Hippocampal formation (tissue), 2 donors: ENCODE measurements at places on chromosomes 16 and 17.

DNA sequence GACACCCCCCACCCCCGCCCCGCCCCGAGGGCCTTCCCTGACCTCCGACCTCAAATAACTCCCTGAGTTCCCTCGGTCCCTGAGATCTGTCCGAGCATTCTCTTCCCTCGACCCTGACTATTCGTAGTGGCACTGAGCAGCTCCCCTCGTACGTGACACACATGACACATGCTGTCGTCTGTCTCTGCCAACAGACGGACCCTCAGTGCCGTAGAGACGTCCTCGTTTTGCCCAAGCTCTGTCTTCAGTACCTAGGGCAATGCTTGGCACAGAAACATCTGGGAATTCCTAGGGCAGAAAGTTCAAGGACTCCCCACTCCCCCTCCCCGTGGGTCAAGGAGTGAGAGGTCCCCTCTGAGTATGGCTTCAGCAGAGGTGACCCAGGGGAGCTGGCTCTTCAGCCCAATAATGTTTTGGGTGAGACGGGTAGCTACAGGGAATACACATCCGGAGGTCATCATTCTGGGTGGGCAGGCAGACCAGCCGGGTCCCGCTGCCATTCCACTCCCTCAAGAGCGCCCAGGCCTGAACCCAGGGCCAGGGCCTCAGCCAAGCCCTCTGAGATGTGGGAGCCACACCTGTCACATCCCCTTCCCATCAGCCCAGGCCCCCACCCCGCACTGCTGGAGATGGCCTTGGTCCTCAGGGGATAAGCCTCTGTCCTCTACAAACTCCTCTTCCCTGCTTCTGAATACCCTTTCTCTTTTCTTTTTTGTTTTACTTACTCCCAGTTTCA, 671 bp upstream of the FADS6 start:
- no peak for DNase-seq

DNA sequence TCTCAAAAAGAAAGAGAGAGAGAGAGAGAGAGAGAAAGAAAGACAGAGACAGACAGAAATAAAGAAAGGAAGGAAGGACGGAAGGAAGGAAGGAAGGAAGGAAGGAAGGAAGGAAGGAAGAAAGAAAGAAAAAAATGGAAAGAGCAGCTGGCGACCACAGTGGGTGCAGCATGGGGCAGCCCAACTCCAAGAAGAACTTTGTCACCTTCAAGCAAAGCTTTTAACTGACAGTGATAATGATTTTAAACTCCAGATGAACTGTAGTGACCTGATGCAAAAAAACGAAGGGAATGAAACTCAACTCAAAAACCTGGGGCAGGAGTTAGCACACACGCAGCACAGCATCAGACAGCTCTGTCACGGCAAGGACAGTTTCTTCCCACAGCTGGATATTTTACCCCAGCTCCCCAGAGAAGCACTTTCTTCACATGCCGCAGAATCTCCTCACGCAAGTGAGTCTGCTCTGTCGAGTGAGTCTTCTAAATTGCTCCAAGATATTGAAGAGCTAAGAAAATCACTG, 5.0 kb upstream of the ARHGAP17 start:
- DNase-seq: no peak

GRCh38 chr17:9479964-9480363, 95.7 kb downstream of the STX8 start:
- no peak for DNase-seq

DNA sequence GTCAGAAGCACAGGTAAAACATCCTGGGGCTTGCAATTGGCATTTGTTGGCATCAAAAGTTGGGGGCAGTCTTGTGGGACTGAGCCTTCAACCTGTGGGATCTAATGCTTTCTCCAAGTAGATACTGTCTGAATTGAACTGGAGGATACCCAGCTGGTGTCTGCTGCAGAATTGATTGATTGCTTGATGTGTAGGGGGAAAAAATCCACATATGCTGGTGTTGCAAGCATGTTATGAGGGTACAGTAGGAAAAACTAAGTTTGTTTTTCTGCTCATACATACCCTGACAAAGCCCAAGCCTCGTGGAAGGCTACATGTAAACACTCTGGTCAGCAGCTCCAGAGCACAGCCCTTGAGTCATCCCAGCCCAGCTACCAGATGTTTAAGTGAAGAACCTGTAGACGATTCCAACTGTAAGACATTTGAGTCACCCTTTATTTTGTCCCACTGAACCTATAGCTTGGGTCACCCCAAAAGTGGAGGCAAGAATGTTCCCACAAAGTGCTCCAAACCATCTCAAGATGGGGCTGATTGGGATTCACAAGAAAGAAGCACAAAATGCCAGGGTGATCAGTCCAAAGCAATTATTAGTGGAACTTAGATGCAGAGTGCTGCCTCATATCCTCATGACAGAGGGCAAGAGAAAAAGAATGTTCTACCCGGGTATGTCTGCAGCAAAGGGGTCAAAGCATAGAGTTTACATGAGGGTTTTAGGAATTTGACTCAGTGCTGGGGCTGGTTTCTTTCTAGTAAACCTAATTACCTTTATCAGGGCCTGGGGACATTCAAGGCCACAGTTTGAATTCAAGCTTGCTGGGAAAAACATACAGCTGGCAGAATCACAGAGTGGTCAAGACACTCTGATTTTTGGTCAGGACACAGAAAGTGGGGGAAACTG, 9.6 kb upstream of the APPBP2 start:
- DNase-seq: no peak

DNA sequence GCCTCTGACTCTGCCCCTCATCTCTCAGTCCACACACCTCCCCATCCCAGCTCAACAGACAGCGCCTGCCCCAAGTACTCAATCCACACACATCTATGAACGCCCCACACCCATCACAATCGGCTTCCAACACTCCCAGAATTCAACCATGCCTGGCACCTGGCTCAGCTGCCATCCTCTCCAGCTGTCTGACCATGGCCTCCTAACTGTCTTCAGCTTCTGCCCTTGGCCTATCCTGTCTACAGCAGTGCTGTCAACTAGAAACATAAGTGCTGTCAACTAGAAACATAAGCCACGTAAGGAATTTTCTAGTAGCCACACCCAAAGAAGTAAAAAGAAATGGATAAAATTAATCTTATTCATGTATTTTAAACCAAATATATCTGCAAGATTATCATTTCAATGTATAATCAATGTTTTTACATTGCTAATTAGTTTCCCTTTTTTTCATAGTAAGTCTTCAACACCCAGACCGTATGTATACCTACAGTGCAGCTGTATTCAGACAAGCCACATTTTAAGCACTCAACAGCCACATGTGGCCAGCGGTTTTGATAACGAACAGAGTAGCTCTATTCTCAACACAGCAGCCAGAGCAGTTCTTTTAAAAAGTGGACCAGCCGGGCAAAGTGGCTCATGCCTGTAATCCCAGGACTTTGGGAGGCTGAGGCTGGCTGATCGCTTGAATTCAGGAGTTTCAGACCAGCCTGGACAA, 48.6 kb upstream of the ZNF423 start:
- no peak for DNase-seq

DNA sequence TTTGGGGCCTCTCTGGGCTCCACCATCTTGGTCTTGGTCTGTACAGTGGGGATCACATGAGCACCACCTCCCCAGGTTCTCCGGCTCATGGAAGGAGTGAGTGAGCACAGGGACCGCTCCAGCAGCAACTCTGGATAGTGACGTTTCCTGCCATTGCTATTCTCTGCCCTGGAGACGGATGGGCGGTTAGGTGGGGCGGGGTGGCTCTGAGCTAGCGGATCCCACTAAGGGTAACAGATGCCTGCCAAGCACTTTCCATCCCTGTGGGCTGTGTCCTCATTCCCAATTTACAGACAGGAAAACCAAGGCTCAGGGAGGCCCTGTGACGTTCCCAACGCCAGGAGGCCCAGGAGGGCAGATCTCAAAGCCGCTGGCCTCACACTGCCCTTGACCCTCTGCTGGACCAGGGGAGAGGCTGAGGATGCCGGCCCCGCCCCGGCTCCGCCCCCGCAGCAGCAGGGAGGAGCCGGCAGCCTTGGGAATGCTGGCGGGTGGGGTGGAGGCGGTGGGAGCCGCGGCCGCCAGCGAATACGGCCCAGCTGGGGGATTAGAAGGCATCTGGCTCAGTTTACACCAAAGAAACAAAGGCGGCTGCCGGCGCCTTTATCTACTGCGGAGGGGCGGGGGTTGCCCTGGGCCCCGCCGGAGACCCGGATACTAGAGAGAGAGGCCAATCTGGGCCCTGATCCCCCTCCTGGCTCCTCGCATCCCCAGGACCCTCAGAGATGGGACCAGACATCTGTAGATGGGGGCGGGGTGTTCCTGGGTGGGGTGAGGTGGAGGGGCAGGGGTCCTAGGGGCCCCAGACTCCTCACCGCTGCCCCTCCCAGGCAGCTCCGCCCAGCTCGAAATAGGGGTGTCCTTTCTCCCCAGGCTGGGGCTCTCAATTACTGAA, 122.3 kb upstream of the CIBAR2 start:
- DNase-seq: no peak

- DNase-seq: no peak
These were observed 1.4 kb upstream of the DYNLL2 start for GRCh38 chr17:58081646-58082340.

DNA sequence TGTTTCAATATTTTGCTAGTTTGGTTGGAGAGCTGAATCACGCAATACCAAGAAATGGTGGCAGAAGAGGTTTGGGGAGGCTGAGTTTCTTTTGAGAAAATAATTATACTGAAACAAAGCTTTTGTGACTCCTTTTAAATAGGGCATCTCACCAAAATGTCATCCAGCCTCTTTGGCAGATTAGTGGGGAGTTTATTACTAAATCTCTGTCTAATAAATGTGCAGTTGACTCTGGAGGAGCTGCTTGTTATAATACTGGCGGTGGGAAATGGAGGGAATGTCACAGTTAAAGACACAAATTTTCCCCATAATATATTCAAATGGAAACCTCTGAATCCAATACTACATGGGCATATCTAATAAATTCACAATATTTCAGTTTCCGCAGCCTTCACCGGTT, 44.7 kb downstream of the SNX11 start:
- DNase-seq: no peak
